ENCODE measurements at places on chromosomes 1 and 21.

GRCh38 chr1:30822006-30822405 is 64.4 kb upstream of the LAPTM5 start:
- no peak for DNase-seq

DNA sequence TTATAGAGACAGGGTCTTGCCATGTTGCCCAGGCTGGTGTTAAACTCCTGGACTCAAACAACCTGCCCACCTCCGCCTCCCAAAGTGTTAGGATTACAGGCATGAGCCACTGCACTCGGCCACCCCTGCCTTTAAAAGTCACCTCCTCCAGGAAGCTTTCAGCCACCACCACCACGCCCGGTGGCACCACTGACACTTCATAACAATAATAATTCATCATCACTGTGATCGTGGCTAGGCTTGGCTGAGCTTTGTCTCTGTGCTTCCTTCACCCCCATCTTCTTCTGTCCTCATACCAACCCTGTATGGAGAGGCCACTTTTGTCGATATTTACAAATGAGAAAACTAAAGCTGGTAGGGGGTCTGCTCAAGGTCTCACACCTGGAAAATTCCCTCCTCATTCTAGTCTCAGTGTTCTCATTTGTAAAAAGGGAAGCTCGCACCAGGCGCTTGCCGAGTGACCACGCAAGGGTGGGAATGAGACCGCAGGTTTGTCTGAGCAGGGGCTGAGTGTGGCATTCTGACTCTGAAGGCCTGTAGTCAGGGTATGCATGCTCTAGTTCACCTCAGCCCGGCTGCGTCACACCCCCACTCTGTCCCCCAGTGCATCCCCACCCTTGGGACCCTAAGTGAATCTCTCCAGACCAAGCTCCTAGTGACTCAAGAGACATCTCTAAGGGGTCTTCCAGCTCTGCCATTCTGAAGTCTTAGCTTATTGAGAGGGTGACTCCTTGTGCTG is 12.9 kb upstream of the EPHA2 start:
- DNase-seq, result no peak

DNA sequence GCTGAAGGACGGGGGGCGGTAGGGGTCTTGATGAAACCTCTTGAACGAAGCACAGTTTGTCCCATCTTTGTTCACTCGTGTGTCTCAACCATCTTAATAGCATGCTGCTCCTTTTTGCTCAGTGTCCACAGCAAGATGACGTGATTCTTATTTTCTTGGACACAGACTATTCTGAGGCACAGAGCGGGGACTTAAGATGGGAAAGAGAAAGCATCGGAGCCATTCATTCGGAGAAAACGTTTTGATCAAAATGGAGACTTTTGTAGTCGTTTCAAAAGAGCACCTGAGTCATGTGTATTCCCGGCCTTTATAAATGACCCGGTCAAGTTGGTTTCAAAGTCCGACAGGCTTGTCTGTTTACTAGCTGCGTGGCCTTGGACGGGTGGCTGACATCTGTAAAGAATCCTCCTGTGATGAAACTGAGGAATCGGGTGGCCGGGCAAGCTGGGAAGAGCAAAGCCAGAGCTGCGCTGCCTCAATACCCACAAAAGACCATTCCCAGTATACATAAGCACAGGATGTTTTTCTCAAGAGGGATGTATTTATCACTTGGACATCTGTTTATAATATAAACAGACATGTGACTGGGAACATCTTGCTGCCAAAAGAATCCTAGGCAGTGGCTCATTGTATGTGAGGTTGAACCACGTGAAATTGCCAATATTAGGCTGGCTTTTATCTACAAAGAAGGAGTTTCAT is 18.5 kb downstream of the ETS2 start:
- no peak for DNase-seq

DNA sequence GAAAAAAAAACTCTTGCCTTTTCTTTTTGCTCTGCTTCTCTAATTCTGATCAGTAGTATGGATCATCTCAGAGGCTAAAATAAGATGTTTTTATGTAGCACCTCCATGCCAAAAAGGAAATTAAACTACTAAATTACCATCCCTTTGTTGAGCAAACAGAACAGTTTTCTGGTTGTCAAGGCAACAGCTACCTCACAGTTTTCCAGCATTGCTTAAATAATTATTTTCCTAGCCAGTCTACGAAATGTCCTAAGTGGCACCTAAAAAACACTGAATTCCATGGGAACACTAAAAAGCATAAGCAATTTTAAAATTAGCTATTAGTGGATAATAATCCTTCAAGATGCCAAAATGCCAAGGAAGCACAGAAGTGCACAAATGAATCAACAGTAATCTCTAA is 61.7 kb downstream of the ARID4B start:
- DNase-seq, result no peak

GRCh38 chr1:203669739-203670138 is 43.1 kb downstream of the ATP2B4 start:
- no peak for DNase-seq

DNA sequence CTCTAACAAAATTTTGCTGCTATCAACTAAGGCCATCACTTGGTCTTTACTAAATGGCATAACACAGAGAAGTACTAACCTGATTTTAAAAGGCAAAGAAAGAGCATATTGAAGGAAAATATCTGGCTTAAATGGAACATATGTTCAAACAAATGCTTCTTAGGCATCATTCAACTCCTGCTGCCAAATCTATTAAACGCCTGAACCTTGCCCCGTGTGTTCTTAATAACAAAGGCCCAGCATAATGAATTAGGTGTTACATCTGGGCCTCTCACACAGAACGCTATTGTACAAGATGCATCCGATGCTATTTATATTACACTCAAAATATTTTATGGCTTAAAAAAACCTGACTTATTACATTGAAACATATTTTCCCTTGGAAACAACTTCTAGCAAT is 48.4 kb downstream of the B3GALNT2 start:
- DNase-seq, result no peak

GRCh38 chr1:197671140-197671539 is 104.1 kb downstream of the DENND1B start:
- no peak for DNase-seq
